ENCODE measurements at places on chromosomes 7 and 10. TPM values are rescaled to one million over a fixed set of nuclear protein-coding genes. Genes with fewer than 3 reads are reported as not detected.

Gene RPEL1
- not detected for total RNA-seq

Gene GCK
- 0.53 TPM for total RNA-seq

Gene PLCE1
- total RNA-seq: 0.04 TPM

Gene MMD2
- not detected for total RNA-seq

Gene DGKB
- total RNA-seq: not detected

Gene CYP26C1
- total RNA-seq: 0.09 TPM

Gene TBXAS1
- 3.6 TPM for total RNA-seq

Gene DENND2A
- not detected for total RNA-seq

Gene MKX
- total RNA-seq: 0.49 TPM
